Stomach (tissue), 19 donors: ENCODE measurements at places on chromosomes 4 and X. TPM values are rescaled to one million over a fixed set of nuclear protein-coding genes. Genes with fewer than 3 reads are reported as not detected.
A peak's percentile ranks its signal among the peaks of the same experiment; 100 is the strongest.

SH3TC1 gene
- total RNA-seq, result 96.2 TPM

PPEF2 gene
- not detected for total RNA-seq

DNA sequence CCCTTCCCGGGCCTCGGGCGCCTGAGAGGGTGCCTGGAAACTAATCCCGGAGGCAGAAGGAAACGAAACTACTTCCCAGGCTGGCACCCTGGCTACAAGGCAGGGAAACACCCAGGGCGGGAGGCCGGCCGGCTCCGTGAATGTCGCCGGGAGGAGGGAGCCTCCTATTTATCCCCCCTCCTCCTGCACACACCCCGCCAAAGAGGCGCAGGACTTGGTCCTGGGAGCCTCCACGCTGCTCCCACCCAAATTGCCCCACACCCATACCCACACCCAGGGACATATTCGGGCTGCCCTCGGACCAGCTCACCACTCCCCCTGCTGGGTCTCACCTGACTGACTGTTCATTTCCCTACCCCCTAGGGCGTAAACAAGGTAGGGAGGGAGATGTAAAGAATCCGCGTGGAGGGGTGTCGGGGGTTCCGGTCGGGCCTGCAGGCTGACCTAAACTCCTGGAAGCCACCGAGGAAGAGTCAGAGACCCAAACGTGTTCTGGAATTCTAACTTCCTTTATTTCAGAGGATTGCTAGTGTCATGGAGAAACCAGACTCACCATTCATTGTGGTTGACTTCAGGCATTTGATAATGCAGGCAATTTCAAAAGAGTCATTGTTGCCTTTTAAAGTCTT, at the start of gene BTC:
Gene BTC, minus strand, starts transcription at position 142 of the 629 bp plus-strand sequence. CDS start 198 bp downstream, outside the sequence.
- H3K4me3 ChIP-seq, result peak within 1 kb of the TSS; percentile 59
- DNase-seq, result peak; percentile 87
- H3K36me3 ChIP-seq, result no peaks in the 10 kb centered on the region
- H3K27ac ChIP-seq, result peak within 1 kb of the TSS; percentile 93
- peaks cover 23% of the 10 kb centered on the region for H3K4me1 ChIP-seq

HDAC6 gene
- 104 TPM for total RNA-seq

DUX4 gene
- total RNA-seq, result not detected

GUCY1A1 gene
- 28.6 TPM for total RNA-seq

SMIM31 gene
- 21.7 TPM for total RNA-seq

DNA sequence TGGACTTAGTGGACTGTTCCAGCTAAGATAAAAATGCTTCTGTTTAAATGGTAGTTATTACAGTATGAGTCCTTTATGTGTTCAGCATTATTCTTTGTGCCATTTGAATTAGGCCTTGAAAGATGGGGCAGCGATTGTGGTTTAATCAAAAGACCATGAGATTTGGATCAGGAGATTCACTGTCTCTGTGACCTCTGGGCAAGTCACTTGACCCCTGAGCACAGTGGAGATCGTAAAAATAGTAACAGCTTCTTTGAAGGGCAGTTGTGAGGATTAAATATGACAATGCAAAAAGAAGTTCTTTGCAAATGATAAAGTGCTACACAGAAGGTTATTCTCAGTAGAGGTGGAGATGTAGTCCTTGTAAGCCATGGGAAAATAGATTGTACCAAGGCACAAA, 10.8 kb downstream of the CXCR3 start:
- H3K27ac ChIP-seq, result no peak overlapping the region
- no peak for DNase-seq
- no peaks in the 10 kb centered on the region for H3K27me3 ChIP-seq
